Activated naive CD4-positive, alpha-beta T cell treated with anti-CD3 and anti-CD28 coated beads, Interleukin-2, amount 50 U/mL, for 16 hours (primary cell): ENCODE measurements at places on chromosomes 1 and 21.

- DNase-seq: no peak
Observed at GRCh38 chr21:35556536-35556935, 503.8 kb downstream of the SETD4 start.

GRCh38 chr21:41589131-41589530 lies 81.2 kb upstream of the TMPRSS2 start:
- DNase-seq: no peak

GRCh38 chr1:102420034-102420433 lies 423.3 kb upstream of the OLFM3 start:
- DNase-seq: no peak

GRCh38 chr21:40714536-40714935 lies 132.4 kb downstream of the DSCAM start:
- no peak for DNase-seq

GRCh38 chr1:185427264-185427663 lies 110.2 kb upstream of the IVNS1ABP start:
- DNase-seq: no peak

- DNase-seq: no peak
Observed at GRCh38 chr1:37353871-37354270, 120.5 kb upstream of the ZC3H12A start.

DNA sequence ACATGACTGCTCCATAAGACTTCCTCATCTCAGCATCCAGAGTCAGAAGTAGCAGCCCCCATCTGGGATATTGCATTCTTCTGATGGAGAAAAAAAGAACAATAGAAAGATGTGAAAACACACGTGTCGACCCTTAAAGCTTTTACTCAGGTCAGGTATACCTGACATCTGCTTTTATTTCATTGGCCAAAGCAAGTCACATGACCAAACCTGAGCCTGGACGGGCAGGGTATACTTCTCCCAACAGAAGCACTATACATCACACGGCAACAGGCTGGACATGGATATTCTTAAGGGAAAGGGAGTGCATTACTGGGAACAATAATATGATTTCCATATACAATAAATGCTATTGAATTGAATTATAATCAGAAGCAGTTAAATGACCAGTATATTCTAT lies 243.3 kb downstream of the LMO4 start:
- no peak for DNase-seq

GRCh38 chr1:198829356-198829755 lies 190.5 kb downstream of the PTPRC start:
- no peak for DNase-seq

DNA sequence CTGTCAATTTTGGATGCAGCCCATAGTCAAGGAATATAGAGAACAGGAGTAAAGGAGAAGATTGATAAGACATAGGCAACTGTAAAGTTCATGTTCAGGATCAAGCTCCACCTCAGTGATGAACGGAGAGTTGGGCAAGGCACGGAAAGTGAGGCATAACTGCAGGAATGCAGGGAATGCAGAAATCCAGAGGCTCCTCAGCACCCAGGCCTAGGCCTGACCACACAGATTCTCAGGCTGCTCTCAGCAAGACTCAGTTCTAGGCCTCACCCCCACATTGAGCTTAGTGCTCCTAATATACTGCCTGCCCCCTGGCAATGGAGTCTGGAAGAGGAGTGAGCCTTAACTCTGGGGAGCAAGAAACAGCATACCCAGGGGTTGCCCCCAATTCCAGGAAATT lies 36.3 kb upstream of the S1PR1 start:
- no peak for DNase-seq

GRCh38 chr1:26045722-26046245 lies at the start of gene SLC30A2:
Gene SLC30A2, minus strand, starts transcription at chr1:26046118. Its CDS starts 222 bp downstream, at chr1:26045896.
- DNase-seq: no peak

GRCh38 chr1:209768354-209768774 lies 12.5 kb downstream of the TRAF3IP3 start:
- peak; percentile 77 for DNase-seq

- DNase-seq: no peak
Observed at GRCh38 chr1:23651069-23651808, 40.4 kb upstream of the RPL11 start.

GRCh38 chr1:38256072-38256471 lies 209.5 kb upstream of the POU3F1 start:
- no peak for DNase-seq

GRCh38 chr1:53689736-53690326 lies 49.1 kb downstream of the GLIS1 start:
- DNase-seq: no peak

GRCh38 chr1:108327534-108328466 lies 83.9 kb upstream of the NBPF4 start:
- no peak for DNase-seq

DNA sequence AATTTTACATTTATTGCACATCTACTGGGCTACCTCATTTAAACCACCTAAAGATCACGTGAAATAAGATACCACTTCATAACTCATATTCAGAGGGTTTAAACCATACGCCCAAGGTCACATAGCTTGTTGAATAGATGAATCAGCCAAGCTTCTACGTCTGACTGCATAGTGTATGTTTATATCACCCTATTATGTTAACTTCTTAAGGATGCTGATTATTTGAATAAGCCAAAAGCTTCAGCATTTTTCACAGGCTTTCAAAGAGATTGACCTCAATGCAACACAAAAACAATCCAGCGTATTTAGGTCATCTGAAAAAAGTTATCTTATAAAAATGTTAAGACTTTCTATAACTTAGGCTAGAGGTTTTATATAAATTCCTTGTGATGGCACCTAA lies 373.8 kb downstream of the TGFB2 start:
- no peak for DNase-seq

DNA sequence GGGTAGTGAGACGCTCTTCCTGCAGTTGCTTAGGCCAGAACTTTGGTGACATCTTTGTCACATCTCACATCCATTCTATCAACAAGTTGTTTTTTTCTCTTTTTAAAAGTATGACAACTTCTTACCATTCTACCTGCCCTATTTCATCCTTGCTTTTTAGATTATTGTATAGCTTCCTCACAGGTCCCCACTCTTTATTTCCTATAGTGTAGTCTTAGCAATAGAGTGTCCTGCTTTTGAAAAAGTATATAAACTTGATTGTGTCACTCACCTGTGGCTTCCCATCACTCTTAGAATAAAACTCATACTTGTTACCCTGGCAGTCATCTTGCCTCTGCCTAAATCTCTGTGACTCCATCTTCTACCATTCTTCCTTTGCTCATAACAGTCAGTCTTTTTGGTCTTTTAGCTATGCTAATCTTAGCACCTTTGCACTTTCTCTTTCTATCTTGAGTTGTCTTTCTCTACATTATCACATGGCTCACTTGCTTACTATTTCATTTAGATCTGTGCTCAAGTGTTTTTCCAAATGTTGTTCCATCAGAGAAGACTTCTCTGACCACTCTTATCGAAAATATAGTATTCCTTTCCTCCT lies 9.5 kb downstream of the CDC73 start:
- DNase-seq: no peak

GRCh38 chr1:161482610-161483009 lies 22.6 kb upstream of the FCGR2A start:
- DNase-seq: no peak

GRCh38 chr1:115952547-115952946 lies 23.8 kb upstream of the SLC22A15 start:
- no peak for DNase-seq

- no peak for DNase-seq
Observed at GRCh38 chr1:20076223-20076622, 6.2 kb downstream of the PLA2G5 start.

- no peak for DNase-seq
Observed at GRCh38 chr1:154806333-154806732, 63.7 kb downstream of the KCNN3 start.

DNA sequence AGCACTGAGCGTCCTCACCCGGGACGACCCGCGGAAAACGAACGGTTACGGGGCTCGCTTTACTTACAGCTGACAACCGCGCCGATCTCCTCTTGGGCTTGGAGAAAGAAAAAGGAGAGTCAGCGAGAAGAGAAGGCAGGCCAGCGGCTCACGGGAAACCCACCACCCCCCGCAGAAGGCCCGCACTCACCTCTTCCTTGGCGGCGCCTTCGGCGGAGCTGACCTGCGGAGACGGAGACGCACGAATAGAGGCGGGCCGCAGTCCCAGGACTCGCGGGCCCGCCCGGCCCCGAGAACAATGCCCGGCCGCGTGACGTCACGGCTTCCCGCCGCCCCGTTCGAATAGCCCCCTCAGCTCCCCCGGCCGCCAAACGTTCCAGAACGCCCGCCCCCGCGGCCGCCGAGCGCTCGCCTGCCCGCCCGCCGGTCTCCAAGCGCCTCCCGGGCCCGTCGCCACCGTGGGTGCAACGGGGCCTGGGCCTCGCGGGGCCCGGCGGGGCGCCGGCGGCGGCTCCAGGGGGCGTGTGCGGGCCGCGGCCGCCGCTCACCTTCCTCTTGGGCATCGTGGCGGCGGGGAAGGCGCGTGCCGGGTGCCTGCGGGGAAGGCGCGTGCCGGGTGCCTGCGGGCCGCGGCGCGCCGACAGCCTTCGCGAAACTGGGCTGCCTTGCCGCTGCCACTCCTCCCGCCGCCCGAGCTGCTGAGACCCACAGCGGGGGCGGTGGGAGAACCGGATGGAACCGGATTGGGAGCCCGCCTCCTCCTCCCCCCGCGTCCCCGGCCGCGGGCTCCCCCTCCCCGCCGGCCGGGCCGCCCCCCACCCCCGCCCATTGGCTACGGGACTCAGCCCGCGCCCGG lies at the start of gene HMGN1:
TSS of gene HMGN1 (minus strand) at position 734 of the 856 bp plus-strand sequence. CDS start at position 563, 171 bp downstream.
- peak; percentile 95 for DNase-seq
